ENCODE measurements at places on chromosomes 12 and 14.
A peak's percentile ranks its signal among the peaks of the same experiment; 100 is the strongest.

- DNase-seq = peak; percentile 15
Measured at GRCh38 chr12:8018666-8019581, 13.6 kb upstream of the FOXJ2 start.

- DNase-seq = no peak
Measured at GRCh38 chr14:71651228-71651627, 281.0 kb upstream of the RGS6 start.

- no peak for DNase-seq
Measured at GRCh38 chr12:54372113-54372806, 8.0 kb upstream of the GPR84 start.

DNA sequence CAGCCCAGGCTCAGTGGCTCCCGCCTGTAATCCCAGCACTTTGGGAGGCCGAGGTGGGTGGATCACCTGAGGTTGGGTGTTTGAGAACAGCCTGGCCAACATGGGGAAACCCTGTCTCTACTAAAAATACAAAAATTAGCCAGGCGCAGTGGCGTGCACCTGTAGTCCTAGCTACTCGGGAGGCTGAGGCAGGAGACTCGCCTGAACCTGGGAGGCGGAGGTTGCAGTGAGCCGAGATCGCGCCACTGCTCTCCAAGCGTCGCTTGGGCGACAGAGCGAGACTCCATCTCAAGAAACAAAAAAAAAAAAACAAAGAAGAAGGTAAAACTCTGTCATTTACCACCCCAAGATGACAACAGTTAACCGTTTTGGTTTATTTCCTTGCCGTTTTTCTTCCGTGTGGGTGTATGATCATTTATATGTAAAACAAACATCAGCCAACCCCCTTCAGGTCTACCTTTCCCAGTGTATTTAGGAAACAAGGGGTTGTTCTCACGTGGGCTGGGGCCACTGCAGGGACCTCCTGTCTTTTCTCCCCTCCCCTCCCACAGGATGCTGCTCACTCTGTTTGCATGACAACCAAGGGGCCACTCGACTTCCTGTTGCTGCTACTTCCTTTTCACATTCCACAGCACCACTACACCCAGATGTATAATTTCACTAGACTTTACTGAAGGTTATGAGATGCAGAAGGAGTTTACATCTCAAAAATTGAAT, 13.6 kb downstream of the TTC9 start:
- DNase-seq = peak; percentile 65

DNA sequence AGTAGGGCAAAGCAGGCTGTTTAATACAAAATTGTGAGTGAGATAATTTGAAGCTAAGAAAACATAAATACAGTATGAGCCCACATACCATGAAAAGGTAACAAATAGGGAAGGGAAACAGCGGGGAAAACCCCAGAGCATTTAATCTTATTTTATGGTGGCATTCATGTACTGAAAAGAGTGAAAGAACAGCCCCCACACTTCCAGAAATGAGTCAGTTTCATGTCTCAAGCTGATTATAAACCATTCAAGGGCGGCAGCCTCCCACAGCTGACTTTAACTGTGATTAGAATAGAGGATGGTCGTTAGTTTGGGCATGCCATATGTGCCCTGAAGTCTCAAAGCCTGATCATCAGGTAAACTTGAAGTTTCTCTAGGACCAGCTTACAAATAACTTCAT, 64.5 kb downstream of the FOXG1 start:
- DNase-seq = no peak
